Left renal pelvis (tissue), 4 donors: ENCODE measurements at places on chromosomes 3 and 15. TPM values are rescaled to one million over a fixed set of nuclear protein-coding genes. Genes with fewer than 3 reads are reported as not detected.

- no peak for DNase-seq
Measured at GRCh38 chr3:185797993-185798830, 26.6 kb downstream of the IGF2BP2 start.

GRCh38 chr3:52896613-52897012 lies 735 bp downstream of the STIMATE start:
- DNase-seq = no peak

- no peak for DNase-seq
Measured at GRCh38 chr15:41511331-41511898, 2.2 kb downstream of the LTK start.

DNA sequence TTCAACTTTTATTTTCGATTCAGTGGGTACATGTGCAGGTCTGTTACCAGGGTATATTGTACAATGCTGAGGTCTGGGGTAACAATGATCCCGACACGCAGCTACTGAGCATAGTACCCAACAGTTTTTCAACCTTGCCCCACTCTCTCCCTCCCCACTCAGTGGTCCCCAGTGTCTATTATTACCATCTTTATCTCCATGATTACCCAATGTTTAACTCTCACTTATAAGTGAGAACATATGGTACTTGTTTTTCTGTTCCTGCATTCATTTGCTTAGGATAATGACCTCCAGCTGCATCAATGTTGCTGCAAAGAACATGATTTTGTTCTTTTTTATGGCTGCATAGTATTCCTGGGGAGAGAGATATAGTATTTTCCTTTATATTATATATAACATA lies 75.7 kb upstream of the EPHB3 start:
- no peak for DNase-seq

DNA sequence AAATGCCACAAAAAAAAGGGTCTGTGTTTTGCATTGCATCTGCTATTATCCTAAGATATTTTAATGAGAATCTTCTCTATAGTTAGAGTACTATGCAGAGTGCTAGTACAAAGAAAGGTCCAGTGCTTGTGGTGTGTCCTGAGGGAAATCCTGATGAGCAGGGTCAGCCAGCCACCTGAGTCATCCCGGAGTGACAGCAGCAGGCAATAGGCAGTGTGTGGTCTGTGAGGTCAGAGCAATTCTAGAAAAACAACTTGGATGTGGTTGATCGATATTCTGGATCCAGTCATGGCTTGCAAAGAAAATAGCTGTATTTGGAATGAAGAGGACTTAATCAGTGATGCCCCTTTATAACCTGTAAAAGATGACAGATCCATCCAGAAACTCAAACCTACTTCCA lies 119.2 kb downstream of the CTNNB1 start:
- no peak for DNase-seq

Gene SLC2A2
- 8.6 TPM for polyA plus RNA-seq

Gene MITF
- 45.7 TPM for polyA plus RNA-seq

Gene RPUSD3
- 20.4 TPM for polyA plus RNA-seq

- no peak for DNase-seq
Measured at GRCh38 chr3:131962982-131963381, 71.8 kb downstream of the CPNE4 start.

Gene APBA2
- 7.4 TPM for polyA plus RNA-seq

Gene EPHB3
- polyA plus RNA-seq = 24.2 TPM

DNA sequence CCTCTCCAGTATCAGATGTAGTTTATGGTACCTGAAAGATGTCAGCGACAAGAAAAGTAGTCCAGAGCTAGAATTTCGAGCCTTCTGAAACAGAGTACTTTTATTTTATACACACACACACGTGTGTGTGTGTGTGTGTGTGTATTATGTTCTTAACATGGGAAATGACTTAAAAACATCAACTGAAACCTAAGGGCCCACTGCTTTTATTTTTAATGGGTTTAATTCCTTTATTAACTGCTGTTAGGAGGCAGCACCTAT lies 1.9 kb downstream of the TCF12 start:
- no peak for DNase-seq

DNA sequence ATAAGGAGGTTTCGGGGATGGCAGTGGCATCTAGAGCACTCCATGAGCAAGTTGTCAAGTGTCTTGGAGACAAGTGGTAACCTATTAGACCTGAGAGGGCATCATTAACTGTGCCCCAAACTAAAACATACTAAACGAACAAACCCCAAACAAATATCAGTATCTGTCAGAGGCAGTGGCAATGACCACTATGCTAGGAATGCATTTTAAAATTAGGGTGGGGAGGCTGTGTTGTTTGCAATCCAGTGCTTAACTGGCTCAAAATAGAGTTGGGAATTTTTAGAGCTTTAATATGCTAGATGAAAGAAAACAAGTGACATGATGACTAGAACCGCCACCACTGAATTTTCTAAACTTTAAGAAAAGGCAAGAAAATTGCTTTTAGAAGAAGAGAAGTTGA lies 51.8 kb upstream of the TPRG1 start:
- no peak for DNase-seq

DNA sequence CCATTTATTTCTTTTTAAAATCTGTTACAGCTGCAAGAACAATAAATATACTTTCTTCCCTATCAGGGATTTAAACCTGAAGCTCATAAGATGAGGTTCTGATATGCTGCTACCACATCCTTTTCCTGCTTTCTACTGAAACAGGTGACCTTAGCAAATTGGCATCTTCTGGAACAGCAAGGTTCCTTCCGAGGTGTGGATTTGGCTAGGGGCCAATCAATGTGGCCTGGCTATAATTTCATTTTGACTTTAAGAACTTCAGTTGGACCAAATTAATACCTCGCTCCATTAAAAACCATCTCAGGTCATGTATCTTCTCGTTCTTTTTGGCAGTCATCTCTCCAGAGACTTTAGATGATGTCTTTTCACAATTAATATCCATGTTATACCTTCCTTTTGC lies 53.4 kb upstream of the C3orf80 start:
- no peak for DNase-seq

DNA sequence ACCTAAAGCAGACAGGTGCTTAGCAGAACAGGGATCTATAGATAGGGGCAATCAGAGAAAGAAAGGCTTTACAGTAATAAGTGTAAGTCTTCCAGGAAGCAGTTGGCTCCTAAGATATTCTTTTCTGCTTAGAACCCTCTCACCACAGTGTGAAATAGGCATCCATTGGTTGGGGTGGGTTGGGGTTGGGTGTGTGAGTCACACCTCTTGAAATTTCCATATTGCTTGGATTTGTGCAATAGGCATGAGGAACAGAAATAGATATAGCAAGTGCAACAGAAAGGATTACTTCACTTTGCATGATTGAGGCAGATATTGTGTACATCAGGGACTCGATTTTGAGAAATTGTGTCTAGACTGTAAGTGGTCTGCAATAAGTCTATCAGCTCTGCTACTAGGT lies 200.1 kb upstream of the GAP43 start:
- DNase-seq = no peak

GRCh38 chr3:181711325-181712135 lies at the start of gene SOX2:
Gene SOX2 (plus strand): TSS chr3:181711925. CDS start chr3:181712361, 436 bp downstream.
- peak; percentile 67 for DNase-seq

- no peak for DNase-seq
Measured at GRCh38 chr3:118348169-118348557, 686.5 kb downstream of the IGSF11 start.

Gene PTX3
- 3.1 TPM for polyA plus RNA-seq

Gene CXCR6
- polyA plus RNA-seq = 0.20 TPM

GRCh38 chr3:125594581-125595011 lies 701 bp downstream of the OSBPL11 start:
- no peak for DNase-seq

GRCh38 chr15:36294359-36294758 lies 285.1 kb upstream of the CDIN1 start:
- DNase-seq = no peak

Gene OR5H15
- not detected for polyA plus RNA-seq

- no peak for DNase-seq
Measured at GRCh38 chr3:31043184-31043819, 148.8 kb upstream of the GADL1 start.

Gene BMF
- 39.1 TPM for polyA plus RNA-seq

DNA sequence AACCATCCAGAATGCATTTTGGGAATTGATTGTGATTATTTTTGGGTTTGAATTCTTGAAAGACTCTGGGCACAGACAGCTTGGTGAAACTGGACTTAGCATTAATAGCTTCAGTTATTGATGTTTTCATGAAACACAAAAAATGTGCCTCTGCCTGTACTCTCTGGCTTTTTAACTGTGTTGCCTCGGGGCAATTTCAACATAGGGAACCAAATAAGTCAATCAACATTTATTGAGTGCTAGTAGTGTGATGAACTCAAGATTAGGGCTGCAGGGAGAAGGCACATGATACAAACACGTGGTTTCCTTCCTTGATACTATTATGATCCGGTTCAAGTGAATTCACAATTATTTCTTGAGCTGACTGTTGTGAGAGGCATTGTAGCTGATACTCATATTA lies 50.8 kb downstream of the UNC13C start:
- no peak for DNase-seq

GRCh38 chr3:161647936-161648470 lies 151.4 kb downstream of the OTOL1 start:
- DNase-seq = no peak

DNA sequence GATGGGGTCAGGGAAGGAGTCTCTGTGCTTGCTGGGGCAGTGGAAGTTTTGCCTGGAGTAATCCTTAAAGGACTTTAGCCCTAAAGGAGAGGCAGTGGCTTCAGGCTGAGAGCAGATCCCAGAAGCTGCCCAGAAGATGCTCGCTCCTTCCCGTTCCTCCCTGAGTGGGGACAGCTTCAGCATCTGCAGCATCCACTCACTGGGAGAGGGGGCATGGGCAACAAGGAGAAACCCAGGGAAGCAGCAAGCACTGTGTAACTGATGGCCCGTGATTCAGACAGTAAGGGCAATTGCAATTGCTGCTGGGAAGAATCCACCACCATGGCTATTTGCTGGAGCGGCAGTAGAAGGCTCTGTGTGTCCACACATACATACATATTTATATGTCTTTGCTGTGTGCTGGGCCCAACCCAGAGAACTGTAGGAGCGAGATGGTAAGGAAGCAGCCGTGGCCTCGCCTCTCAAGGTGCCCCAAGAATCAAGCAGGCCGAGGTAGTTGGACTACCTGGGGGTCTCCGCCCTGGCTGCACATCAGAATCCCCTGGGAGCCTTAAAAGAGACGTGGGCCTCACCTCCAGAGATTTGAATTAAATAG lies 5.8 kb upstream of the PAQR5 start:
- DNase-seq = no peak
